Stimulated activated CD8-positive, alpha-beta memory T cell treated with anti-CD3 and anti-CD28 coated beads, Interleukin-15, amount 100 ng/mL, for 4 hours (primary cell): ENCODE measurements at places on chromosomes 2 and 18.

DNA sequence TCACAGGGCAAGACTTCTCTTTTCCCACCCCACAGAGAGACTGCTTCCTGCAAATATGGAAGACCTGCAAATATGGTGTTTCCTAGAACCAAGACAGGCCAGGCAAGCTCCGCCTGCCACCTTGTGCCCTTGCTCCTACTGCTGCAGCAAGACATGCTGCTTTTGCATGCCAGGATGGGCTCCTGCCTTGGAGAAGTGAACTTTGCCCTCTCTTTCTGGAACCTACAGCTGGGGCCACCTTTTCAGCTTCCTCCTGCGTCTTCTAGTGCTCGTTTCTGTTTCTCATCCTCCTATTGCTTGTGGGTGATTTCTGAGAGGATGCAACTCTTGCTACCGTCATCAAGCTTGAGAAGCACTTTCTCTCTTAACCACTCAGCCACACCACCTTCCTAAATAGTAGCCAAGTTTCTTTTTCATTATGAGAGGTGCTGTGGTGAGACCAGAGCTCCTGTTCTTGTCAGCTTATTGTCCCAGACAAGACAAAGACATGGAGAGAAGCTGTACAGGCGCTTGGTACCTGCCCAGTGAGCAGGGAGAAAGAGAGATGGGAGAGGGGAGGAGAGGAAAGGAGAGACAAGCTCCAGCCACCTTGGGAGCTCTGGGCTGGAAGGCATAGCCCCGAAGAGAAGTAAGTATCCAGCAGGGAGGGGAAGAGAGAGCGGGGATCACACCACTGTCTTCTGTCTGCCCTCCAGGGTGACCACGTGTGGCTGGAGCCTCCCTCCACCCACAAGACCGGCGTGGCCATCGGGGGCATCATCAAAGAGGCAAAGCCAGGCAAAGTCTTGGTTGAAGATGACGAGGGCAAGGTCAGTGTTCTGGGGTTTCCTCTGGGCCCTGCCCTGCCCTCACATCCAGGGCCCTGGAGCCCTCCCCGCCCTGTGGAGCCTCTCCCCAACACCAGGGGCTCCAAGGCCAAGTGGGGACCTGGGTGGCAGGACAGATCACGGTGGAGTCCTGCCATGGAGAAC is 28.3 kb downstream of the MYO7B start:
- DNase-seq = no peak

GRCh38 chr2:9160732-9161131 is 45.9 kb upstream of the ASAP2 start:
- DNase-seq = no peak

DNA sequence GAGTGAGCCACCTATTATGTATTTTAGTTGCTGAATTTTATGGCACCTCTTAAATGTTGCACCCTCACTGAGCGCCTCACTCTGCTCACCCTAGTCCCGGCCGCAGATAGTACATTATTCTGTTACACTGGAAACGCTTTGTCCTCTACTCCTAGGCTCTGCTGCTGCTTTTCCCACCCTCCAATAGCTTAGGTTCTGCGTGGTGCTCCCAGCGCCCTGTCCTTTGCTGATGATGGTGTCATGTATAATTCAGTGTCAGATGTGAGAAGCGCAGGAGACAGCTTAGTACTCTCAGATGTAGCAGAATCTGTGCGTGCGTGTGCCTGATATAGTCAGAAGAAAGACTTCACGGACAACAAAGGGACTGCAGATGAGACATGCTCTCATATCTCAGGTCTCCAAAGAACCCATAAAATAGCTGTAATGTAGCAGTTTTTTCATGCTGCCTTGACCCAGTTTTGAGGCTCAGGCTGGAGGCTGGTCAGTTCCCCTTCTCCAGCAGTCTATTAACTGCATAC is 1.4 kb upstream of the REEP1 start:
- DNase-seq = no peak

DNA sequence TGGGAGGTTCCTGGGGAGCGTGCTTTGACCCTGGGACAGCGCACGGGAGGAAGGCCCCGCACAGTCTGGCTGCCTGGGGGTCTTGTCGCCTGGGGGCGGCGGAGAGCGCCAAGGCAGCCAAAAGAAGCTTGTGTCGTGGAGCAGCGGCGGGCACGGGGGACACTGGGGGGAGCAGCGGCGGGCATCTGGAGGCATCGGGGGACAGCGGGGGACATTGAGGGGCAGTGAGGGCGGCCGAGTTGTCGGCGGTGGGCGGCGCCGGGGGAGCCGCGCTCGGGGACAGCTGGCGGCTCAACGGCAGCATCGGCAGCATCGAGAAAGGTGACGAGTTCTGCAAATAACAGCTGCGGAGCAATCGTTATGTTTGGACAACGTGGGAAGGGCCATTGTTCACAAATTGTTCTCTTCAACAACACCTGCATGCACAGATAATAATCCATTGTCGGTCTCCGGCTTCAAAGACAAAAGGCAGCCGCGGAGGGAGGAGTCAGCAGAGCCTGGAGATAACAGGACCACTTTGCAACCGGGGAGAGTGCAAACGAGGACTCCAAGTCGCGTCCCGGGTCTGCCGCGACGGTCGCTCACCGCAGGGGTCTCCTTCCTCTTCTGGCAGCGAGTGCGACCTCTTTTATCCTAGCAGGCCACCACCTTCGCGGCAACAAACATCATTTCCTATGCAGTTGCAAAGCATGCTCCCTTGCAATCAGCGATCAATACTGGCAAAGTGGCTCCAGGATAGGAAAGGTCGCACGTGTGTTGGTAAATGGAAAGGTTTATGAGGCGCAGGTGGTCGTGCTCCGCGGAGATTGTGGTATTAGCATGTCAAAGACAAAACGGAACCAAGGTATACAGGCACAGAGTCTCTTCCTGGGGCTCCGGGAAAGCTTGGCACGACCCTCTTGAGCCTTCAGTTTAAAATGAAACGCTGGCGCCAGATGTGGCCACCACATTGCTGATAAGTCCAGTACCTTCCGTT is 132.3 kb upstream of the DLX2 start:
- DNase-seq = no peak

DNA sequence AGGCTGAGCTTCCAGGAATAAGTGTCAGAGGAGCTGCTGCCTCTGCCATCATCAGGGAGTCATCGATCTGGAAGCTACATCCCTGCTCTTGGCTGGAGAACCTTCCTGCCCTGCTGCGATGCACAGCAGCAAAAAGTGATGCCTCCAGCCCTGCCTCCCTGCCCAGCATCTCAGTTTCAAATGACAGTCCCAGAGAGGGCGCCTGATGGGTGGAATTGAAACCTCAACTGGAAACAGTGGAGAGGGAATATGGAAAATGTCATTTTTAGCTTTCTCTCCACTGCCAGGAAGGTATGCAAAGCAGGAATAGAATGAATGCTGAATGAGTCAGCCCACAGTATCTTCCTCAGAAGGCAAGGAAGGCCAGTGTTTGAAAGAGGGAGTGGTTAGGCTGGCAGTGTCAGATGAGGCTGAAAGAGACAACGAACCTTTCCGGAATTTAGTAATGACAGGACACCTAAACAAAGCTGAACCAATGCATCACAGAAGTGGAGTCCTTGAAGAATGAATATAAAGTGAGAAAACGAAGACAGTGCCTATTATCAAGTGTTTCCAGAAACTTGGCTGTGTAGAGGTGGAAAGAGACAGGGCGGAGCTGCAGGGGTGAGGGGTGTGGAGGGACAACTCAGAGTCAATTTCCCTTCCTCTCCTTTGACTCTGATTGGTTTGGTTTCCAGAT is 153.9 kb upstream of the NDUFV2 start:
- DNase-seq = no peak

GRCh38 chr2:224058048-224058775 is 19.1 kb upstream of the SERPINE2 start:
- DNase-seq = no peak
